ENCODE measurements at places on chromosomes 7 and 10. TPM values are rescaled to one million over a fixed set of nuclear protein-coding genes. Genes with fewer than 3 reads are reported as not detected.

CPXM2 gene
- total RNA-seq = 1.9 TPM

POM121C gene
- total RNA-seq = 8.4 TPM

ENTPD1 gene
- not detected for total RNA-seq

PRSS37 gene
- not detected for total RNA-seq

RARRES2 gene
- total RNA-seq = 6.1 TPM

TRIM50 gene
- not detected for total RNA-seq

GPNMB gene
- total RNA-seq = 10.6 TPM

KIAA1549 gene
- total RNA-seq = 1.8 TPM

NANOS1 gene
- 3.9 TPM for total RNA-seq

ARL4A gene
- 22.1 TPM for total RNA-seq

SEMA3D gene
- total RNA-seq = 0.35 TPM

SNX10 gene
- 18.8 TPM for total RNA-seq

SPDYE8 gene
- not detected for total RNA-seq

HECW1 gene
- total RNA-seq = not detected

GDF2 gene
- total RNA-seq = not detected

HUS1 gene
- 17.1 TPM for total RNA-seq

PRSS2 gene
- not detected for total RNA-seq

MAGI2 gene
- 0.43 TPM for total RNA-seq

DNAH11 gene
- 2.8 TPM for total RNA-seq

ADIRF gene
- total RNA-seq = 0.72 TPM

FAM13C gene
- total RNA-seq = not detected

DPP6 gene
- not detected for total RNA-seq

MBL2 gene
- not detected for total RNA-seq

ACHE gene
- total RNA-seq = 0.51 TPM

FOXI2 gene
- not detected for total RNA-seq

PSD gene
- 0.43 TPM for total RNA-seq

ANKRD7 gene
- 1.5 TPM for total RNA-seq

MSMB gene
- not detected for total RNA-seq

PRF1 gene
- not detected for total RNA-seq

ASZ1 gene
- not detected for total RNA-seq

ABLIM1 gene
- 12.4 TPM for total RNA-seq

MPP7 gene
- total RNA-seq = 3.1 TPM

HOGA1 gene
- total RNA-seq = 10.8 TPM

PNLIPRP1 gene
- total RNA-seq = not detected

CDH23 gene
- total RNA-seq = under 0.01 TPM

CYP17A1 gene
- total RNA-seq = not detected

SAP25 gene
- total RNA-seq = not detected

ARHGAP12 gene
- 13.7 TPM for total RNA-seq

ZPBP gene
- total RNA-seq = not detected
